ENCODE measurements at places on chromosomes 1 and 21. TPM values are rescaled to one million over a fixed set of nuclear protein-coding genes. Genes with fewer than 3 reads are reported as not detected.
A peak's percentile ranks its signal among the peaks of the same experiment; 100 is the strongest.

- H3K27me3 ChIP-seq, result no peaks in the 10 kb centered on the region
- DNase-seq, result no peak
- no peak overlapping the region for H3K27ac ChIP-seq
- H3K36me3 ChIP-seq, result peaks cover 45% of the 10 kb centered on the region
- no peak overlapping the region for H3K4me3 ChIP-seq
- H3K4me1 ChIP-seq, result peaks cover 1% of the 10 kb centered on the region
Observed at GRCh38 chr1:169821500-169821899, 26.8 kb upstream of the METTL18 start.

The FCMR gene
- total RNA-seq, result 56.8 TPM

The LRRC71 gene
- total RNA-seq, result not detected

DNA sequence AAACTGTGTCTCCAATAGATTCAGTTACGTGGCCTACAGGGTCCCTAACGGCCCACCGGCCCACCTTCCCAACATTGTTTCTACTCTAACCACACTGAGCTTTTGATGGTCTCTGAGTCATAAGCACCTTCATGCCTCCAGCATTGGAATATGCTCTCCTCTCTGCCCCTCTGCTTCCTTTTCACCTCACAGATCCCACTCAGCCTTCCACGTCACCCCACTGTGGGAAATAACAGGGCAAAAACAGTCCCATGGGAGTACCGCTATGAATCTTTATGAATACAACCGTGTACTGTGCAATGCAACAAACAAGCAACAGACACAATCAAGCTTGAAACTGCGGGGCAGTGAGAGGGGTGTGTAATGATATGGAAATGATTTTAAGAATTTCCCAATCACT is 5.3 kb upstream of the SARS1 start:
- H3K27me3 ChIP-seq, result peaks cover 3% of the 10 kb centered on the region
- no peak overlapping the region for H3K27ac ChIP-seq
- no peak for DNase-seq

DNA sequence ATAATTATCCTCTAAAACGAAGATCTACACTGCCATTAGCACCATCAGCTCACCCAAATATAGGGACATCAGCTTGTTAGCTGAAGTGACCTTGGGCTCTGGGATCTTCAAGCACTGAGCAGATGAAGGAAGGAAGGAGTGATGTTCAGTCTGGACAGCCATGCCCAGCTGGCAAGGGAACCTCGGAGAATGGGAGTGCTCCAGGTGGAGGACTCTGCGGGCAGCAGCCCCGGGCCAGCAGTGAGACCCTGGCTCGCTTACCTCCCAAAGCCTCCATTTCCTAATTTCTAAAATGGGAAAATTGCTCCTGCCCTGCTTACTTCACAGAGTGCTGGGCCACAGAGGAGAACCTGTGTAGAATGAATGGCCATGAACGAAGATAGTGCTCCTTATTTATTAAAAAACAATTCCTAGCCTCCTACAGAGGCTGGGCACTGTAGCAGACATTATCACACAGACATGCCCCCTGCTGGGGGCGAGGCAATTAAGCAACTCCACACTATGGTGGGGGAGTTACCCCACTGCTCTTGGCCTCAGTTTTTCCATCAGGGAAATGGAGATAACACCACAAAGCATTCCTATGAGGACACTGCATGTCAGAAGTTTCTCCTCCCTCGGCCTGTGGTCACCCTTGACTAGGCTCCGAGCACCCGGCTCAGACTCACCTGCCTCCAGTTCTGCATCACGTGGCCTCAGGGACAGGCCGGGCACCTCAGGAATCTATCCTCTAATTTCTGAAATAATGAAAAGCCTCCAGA is 117.6 kb downstream of the KCNN3 start:
- no peak overlapping the region for H3K27ac ChIP-seq
- H3K36me3 ChIP-seq, result no peaks in the 10 kb centered on the region
- peaks cover 2% of the 10 kb centered on the region for H3K27me3 ChIP-seq
- DNase-seq, result no peak
- H3K4me3 ChIP-seq, result no peak overlapping the region

GRCh38 chr1:232212253-232212652 is 417.7 kb downstream of the SIPA1L2 start:
- H3K4me3 ChIP-seq, result no peak overlapping the region
- no peak for DNase-seq
- no peaks in the 10 kb centered on the region for H3K4me1 ChIP-seq
- no peak overlapping the region for H3K27ac ChIP-seq
- H3K27me3 ChIP-seq, result peaks cover 4% of the 10 kb centered on the region

The SOAT1 gene
- total RNA-seq, result 76.1 TPM

- peaks cover 26% of the 10 kb centered on the region for H3K27me3 ChIP-seq
- H3K4me3 ChIP-seq, result peak overlapping the region; percentile 77
- DNase-seq, result peak; percentile 52
- H3K27ac ChIP-seq, result no peak overlapping the region
- no peaks in the 10 kb centered on the region for H3K36me3 ChIP-seq
Observed at GRCh38 chr1:204377800-204378668, 18.3 kb upstream of the PLEKHA6 start.

DNA sequence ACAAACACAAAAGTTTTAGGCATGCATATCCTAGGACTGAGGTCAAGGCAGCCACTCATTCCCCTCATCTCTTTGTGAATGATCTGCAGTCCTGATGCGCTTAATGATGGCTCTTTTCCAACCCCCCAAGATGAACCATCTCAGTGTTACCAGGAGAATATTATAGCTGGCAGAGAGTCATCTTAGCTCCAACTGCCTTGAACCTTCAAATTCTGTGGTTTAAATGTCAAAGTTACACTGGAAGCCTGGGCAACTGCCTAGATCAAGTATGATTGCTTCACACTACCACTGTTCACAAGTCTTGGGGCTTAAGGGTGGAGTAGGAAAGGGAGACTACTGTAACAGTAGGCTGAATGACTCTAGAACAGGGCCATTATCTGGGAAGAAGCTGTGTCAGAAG is 8.0 kb upstream of the MYBPHL start:
- peaks cover 3% of the 10 kb centered on the region for H3K27me3 ChIP-seq
- H3K27ac ChIP-seq, result no peak overlapping the region
- H3K4me3 ChIP-seq, result no peak overlapping the region
- H3K4me1 ChIP-seq, result no peaks in the 10 kb centered on the region

GRCh38 chr1:181255270-181255929 is 166.9 kb downstream of the IER5 start:
- no peak for DNase-seq
- H3K27ac ChIP-seq, result no peak overlapping the region
- no peaks in the 10 kb centered on the region for H3K4me1 ChIP-seq
- peaks cover 6% of the 10 kb centered on the region for H3K27me3 ChIP-seq

- H3K36me3 ChIP-seq, result no peaks in the 10 kb centered on the region
- H3K4me1 ChIP-seq, result peaks cover 11% of the 10 kb centered on the region
- H3K27ac ChIP-seq, result no peak overlapping the region
- DNase-seq, result no peak
- no peak overlapping the region for H3K4me3 ChIP-seq
- H3K27me3 ChIP-seq, result peaks cover 8% of the 10 kb centered on the region
Observed at GRCh38 chr1:61642475-61643232, 82.3 kb downstream of the TM2D1 start.

GRCh38 chr1:41994195-41994894 is 75.6 kb upstream of the HIVEP3 start:
- no peak overlapping the region for H3K4me3 ChIP-seq
- no peaks in the 10 kb centered on the region for H3K27me3 ChIP-seq
- no peak overlapping the region for H3K27ac ChIP-seq
- peaks cover 9% of the 10 kb centered on the region for H3K4me1 ChIP-seq

GRCh38 chr21:24729568-24729967 is 877.7 kb downstream of the MRPL39 start:
- DNase-seq, result no peak
- no peak overlapping the region for H3K4me3 ChIP-seq
- no peaks in the 10 kb centered on the region for H3K4me1 ChIP-seq
- H3K27me3 ChIP-seq, result no peaks in the 10 kb centered on the region
- no peak overlapping the region for H3K27ac ChIP-seq

The ZFYVE9 gene
- 1.4 TPM for total RNA-seq

DNA sequence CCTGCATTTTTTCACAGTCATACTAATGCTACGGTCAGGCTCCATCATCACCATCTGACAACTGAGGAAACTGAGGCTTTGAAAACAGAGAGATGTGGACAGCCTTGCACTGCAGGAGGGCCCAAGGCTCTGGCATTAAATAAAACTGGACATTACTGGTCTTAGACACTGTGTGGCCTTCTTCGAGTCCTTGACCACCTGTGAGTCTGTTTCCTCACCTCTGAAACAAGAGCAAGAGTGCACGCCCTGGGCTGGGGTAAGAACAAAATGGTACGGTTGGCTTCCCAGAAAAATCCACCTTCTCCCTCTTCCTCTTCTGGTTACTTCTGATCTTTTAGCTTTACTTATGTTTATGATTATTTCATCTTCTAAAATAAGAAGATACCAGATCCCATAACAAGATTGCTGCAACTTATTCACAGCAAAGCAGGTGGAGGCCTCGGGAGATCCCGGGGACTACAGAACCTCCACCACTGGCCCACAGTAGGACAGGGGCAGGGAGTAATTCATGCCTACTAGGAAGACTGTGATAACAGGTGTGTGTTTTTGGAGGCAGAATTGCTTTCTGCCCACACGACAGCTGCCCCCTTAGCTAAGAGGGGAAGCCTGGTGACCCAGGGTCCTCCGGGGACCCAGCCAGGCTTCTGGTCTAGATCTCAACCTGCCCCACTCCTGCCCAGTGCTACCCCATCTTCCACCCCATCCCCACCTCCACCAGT is 156.4 kb upstream of the EDN2 start:
- H3K27me3 ChIP-seq, result no peaks in the 10 kb centered on the region
- DNase-seq, result no peak
- H3K27ac ChIP-seq, result no peak overlapping the region
- H3K4me1 ChIP-seq, result peaks cover 3% of the 10 kb centered on the region

- H3K36me3 ChIP-seq, result no peaks in the 10 kb centered on the region
- no peak overlapping the region for H3K4me3 ChIP-seq
- DNase-seq, result no peak
- peaks cover 7% of the 10 kb centered on the region for H3K27me3 ChIP-seq
- H3K27ac ChIP-seq, result no peak overlapping the region
- H3K4me1 ChIP-seq, result no peaks in the 10 kb centered on the region
Observed at GRCh38 chr1:115190540-115191170, 101.4 kb upstream of the TSPAN2 start.

- no peaks in the 10 kb centered on the region for H3K27me3 ChIP-seq
- no peaks in the 10 kb centered on the region for H3K4me1 ChIP-seq
- no peak for DNase-seq
- no peak overlapping the region for H3K4me3 ChIP-seq
- no peak overlapping the region for H3K27ac ChIP-seq
Observed at GRCh38 chr1:195709821-195710220, 898.4 kb downstream of the KCNT2 start.

The HSD3B1 gene
- not detected for total RNA-seq

GRCh38 chr1:202710070-202711045 is at the start of gene SYT2:
TSS of gene SYT2 (minus strand) at chr1:202710454. CDS start at chr1:202605772, 104,682 bp downstream.
- H3K4me3 ChIP-seq, result no peak within 1 kb of the TSS
- H3K36me3 ChIP-seq, result no peaks in the 10 kb centered on the region
- H3K27ac ChIP-seq, result no peak within 1 kb of the TSS
- no peaks in the 10 kb centered on the region for H3K4me1 ChIP-seq
- DNase-seq, result peak; percentile 33

Measured in activated CD8-positive, alpha-beta T cell treated with anti-CD3 and anti-CD28 coated beads, Interleukin-2, amount 10 ng/mL, durations not matched to agents 7 days and 5 days (primary cell).